Effector CD8-positive, alpha-beta T cell (primary cell): ENCODE measurements at places on chromosomes 16 and 17.

DNA sequence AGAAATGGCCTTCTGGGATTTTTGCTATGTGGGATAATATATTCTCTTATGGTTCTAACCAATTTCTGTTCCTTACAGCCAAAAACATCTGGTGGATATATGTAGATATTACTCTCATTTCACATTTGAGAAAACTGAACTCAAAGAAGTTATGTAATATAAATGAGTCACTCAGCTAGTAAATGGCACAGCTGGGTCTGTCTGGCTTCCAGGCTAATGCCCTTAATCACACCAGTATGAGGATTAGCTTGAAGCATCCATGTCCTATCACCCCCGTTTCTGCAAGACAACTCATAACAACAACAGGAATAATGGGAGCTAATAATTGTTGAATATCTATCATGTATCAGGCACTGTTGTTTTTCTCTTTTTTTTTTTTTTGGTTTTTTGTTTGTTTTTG lies 34.4 kb upstream of the USP7 start:
- no peak for DNase-seq

DNA sequence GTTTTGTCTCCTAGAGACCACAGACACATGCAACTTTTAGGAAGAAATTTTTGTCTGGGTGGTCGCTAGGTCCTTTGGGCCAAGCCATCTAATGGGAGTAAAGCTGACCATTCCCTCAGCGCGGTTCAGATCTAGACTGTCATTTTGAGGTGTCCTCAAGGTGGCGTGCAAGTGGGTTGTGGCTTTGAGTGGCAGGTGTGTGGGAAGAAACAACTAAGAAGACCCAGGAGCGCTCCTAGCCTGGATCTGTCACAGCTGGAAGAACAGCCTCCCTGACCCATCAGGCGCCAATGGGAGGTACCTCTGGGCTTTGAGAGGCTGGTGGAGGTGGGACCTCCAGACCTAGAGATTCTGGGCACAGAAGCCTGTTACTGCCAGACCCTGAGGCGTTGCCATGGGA lies 645.1 kb downstream of the KCNJ18 start:
- DNase-seq: no peak

- DNase-seq: no peak
These were observed 29.5 kb downstream of the RNF43 start for GRCh38 chr17:58387834-58388233.

- peak; percentile 22 for DNase-seq
These were observed 19.6 kb upstream of the RIPOR1 start for GRCh38 chr16:67509016-67509415.

- no peak for DNase-seq
These were observed 16.5 kb upstream of the EEF2K start for GRCh38 chr16:22189473-22190080.

DNA sequence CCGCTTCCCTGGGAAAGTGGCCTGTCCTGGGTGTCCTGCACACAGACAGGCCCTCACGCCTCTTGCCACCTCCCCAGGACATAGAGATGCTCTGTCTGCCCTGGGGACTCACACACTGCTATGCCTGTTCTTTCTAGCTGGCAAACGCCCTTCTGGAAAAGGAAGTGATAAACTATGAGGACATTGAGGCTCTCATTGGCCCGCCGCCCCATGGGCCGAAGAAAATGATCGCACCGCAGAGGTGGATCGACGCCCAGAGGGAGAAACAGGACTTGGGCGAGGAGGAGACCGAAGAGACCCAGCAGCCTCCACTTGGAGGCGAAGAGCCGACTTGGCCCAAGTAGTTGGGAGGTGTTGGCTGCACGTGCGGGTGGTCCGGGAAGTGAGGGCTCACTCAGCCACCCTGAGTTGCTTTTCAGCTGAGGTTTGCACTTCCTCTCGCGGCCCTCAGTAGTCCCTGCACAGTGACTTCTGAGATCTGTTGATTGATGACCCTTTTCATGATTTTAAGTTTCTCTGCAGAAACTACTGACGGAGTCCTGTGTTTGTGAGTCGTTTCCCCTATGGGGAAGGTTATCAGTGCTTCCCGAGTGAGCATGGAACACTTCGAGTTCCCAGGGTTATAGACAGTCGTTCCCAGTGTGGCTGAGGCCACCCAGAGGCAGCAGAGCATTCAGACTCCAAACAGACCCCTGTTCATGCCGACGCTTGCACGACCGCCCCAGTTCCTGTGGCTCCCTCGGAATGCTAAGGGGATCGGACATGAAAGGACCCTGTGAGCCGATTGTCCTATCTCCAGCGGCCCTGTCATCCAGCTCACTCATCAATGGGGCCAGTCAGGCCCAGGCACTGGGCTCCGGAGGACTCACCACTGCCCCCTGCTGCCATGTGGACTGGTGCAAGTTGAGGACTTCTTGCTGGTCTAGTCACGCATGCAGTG lies 3.5 kb upstream of the RPL13 start:
- DNase-seq: peak; percentile 66

- DNase-seq: no peak
These were observed 14.5 kb downstream of the MAP2K3 start for GRCh38 chr17:21298983-21299519.

DNA sequence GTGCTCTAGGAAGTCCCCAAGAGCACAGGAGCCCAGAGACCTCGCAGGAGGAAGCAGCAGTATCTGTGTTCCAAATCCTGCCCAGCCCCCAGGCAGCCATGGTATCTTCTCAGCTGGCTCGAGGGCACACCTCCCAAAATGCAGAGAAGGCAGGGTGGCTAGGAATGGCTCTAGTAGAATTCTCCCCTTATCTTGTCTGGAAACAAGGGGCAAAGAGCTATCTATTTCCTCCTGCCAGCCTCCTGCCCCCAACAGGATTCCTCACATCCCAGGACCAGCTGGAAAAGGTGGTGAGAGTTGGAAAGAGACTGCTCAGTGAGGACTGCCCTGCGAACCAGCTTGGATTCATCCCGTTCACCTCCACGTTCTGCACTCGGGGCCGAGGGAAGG lies 8.6 kb upstream of the TSPOAP1 start:
- DNase-seq: peak; percentile 11

- no peak for DNase-seq
These were observed 210.0 kb downstream of the MAF start for GRCh38 chr16:79390481-79391051.

- DNase-seq: no peak
These were observed 263.0 kb upstream of the RPL38 start for GRCh38 chr17:73940511-73940910.

DNA sequence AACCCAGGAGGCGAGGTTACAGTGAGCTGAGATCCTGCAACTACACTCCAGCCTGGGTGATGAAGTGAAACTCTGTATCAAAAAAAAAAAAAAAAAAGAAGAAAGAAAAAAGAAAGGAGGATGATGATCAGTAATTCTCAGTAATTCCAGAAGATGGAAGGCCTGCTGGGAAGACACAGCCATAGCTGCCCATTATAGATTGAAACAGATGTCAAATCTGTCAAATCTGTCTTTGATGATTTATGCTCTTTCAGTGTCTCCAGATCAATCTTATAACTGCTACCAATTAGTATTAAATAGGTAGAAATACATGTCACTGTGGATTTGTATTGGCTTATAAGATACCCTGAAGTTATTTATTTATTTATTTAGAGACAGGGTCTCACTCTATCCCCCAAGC lies 42.9 kb upstream of the CPPED1 start:
- DNase-seq: no peak

GRCh38 chr17:76918811-76919210 lies 50.6 kb downstream of the MGAT5B start:
- DNase-seq: no peak

GRCh38 chr17:20896153-20896649 lies 146.6 kb downstream of the USP22 start:
- DNase-seq: peak; percentile 27

DNA sequence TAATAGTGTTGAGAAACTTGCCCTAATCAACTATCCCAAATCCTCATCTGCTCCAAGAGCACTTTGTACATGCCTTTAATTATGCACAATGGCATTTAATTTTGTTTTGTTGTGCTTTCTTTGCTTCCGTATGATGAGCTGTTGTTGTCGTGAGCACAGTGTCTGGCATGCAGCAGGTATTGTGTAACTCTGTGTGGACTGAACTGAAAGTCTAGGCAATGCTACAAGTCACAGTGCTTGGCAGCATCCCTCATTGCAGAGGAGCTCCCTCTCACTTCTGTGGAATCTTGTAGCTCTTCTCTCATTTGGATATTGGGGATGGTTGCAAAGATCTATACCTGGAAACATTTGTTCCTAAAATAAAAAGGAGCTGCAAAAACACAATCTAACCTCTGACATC lies 502.2 kb upstream of the CA10 start:
- DNase-seq: no peak

DNA sequence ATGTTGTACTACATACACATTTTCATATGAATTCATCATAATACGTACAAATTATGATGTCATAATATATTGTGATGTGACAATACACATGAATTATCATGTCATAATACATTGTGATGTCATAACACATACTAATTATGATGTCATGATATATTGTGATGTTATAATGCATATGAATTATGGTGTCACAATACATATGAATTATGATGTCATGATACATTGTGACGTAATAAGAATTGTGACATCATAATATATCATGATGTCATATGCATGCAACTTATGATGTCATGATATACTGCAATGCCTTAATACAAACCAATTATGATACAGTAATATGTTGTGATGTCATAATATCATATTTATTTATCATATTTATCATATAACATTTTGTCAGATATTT lies 2074.3 kb downstream of the TP53TG3F start:
- DNase-seq: no peak

GRCh38 chr16:57284209-57284951 lies at the start of gene PLLP:
Gene PLLP, minus strand, starts transcription at chr16:57284672. Its CDS starts 132 bp downstream, at chr16:57284540.
- DNase-seq: peak; percentile 14

- DNase-seq: no peak
These were observed 62.1 kb downstream of the PRKCA start for GRCh38 chr17:66364508-66364907.

DNA sequence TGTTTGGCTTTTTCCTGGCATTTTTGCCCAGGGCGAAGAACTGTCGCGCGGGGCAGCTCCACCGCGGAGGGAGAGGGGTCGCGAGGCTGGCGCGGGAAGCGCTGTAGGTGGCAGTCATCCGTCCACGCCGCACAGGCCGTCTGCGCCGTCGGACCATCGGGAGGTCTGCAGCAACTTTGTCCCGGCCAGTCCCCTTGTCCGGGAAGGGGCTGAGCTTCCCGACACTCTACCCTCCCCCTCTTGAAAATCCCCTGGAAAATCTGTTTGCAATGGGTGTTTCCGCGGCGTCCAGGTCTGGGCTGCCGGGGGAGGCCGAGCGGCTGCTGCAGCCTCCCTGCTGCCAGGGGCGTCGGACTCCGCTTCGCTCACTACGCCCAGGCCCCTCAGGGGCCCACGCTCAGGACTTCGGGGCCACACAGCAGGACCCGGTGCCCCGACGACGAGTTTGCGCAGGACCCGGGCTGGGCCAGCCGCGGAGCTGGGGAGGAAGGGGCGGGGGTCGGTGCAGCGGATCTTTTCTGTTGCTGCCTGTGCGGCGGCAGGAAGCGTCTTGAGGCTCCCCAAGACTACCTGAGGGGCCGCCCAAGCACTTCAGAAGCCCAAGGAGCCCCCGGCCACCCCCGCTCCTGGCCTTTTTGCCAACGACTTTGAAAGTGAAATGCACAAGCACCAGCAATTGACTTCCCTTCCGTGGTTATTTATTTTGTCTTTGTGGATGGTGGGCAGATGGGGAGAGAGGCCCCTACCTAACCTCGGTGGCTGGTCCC lies 2.3 kb upstream of the CBX4 start:
- no peak for DNase-seq

DNA sequence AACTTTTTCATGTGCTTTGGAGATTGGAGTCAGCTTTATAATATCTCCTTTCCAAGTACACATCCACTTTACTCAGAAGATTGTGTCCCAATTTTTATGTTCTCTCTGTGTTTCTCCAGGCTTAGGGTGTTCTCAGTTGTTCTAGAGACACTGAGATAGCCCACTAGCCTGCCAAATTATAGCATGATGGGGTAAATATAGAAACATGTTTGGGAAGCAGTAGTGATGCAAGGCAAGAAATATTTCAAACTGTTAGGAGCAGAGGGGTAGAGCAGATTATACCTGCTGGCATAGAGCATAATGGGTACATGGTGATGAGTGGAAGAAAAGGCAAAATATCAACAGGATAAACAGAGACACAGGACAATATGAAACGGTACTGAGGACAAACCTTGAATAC lies 12.4 kb downstream of the SLFN11 start:
- no peak for DNase-seq

DNA sequence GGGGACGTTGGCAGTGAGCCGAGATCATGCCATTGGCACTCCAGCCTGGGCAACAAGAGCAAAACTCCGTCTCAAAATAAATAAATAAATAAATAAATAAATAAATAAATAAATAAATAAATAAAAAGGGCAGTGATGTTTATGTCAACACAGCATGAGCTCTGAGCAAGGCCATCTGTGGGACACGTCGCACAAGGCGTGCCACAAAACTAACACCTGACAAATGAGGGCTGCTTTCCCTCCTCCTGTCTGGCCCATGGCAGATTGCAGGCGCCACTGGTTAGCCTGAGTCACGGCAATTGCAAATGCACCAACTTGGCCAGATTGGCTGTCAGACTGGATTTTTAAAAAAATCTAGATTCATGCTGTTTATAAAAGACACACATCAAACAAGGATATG lies 25.9 kb upstream of the SPNS3 start:
- no peak for DNase-seq

DNA sequence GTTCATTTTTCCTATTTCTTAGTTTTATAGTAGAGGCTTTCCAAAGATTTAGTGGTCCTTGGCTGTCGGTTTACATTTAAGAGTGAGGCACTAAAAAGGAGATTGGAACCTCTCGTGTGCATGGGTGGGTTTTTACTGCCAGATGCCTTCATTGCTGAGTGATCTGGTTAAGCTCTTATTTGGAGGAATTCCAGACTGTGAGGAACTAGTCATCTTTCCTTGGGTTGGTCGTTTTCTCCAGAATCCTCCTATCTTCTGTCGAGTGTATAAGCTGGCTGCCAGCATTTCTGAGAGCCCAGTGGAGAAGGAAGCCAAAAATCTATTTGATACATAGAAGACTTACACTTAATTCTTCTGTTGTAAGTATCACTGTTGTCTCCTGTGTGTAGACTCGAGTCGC lies 22.6 kb downstream of the IST1 start:
- no peak for DNase-seq

DNA sequence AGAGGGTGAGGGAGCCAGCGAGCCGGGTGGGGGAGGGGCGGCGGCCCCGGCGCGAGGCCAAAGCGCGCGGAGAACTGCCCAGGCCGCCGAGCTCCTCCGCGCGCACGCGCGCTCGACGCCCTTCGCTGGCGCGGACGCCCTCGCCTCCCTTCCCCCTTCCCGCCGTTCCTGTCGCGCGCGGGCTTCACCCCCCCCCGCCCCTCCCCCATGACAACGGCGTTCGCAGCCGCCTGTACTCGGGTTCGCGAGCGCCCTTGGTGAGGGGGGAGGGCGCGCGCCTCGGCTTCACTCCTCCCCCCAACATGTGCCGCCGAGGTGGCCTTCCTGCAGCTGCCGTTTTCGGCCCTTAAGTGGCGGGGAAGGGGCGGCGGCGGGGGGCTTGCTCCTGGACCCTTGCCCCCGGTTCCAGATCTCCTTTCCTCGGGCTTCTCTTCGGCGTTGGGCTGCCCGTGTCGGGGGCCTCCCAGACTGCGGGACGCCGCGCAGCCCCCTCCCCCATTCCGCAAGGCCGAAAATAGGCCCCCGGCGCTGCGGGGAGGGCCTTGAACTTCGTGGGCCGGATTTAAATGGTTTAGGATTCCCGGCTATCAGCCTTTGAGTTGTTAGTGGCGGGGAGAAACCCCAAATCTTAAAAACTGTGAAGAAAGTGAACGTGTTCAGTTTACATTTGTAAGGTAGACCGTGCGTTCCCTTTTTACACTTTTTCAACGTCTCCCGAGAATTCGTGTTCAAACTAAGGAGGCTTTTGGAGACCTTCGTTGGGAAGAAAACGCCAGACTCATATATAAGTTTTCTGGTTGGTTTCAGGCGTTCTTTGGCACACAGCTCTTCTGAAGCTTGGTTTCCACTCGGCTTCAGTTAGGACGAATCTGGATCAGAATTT lies 653 bp downstream of the SRRM2 start:
- peak; percentile 66 for DNase-seq
